ENCODE measurements at places on chromosomes 13 and 19.
A peak's percentile ranks its signal among the peaks of the same experiment; 100 is the strongest.

GRCh38 chr19:14890643-14891379, 4.9 kb upstream of the OR7A17 start:
- DNase-seq, result no peak

DNA sequence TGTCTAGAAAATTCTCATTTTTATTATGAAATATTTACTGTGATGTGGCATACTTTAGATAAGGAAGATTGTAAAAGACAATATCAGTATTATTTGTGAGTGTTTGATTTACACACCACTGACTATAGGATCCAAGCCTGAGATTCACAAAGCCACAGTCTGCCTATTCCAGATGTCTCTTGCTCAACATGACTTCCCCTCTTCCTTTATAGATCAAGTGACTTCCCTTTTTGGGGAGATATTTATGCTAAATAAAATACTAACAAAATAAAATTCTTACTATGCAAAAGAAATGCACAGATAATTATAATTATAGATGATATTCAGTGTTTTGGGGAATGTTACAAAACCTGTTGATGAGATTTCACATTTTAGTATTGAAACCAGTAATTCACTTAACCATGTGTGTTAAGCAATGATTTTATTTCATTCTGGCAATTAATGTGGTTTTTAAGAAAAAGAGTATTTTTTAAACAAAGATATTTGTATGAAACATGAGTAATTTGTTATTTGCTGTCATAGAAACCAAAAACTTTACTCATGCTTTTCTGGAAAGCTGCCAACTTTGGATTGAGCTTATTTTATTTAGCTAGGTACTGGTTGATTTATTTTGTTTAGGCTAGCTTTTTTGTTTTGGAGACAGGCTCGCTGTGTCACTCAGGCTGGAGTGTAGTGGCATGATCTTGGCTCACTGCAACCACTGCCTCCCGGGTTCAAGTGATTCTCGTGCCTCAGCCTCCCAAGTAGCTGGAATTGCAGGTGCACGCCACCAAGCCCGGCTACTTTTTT, 13.7 kb upstream of the GPR183 start:
- peak; percentile 19 for DNase-seq

GRCh38 chr13:45393941-45394570, 24.1 kb downstream of the SLC25A30 start:
- DNase-seq, result peak; percentile 21

DNA sequence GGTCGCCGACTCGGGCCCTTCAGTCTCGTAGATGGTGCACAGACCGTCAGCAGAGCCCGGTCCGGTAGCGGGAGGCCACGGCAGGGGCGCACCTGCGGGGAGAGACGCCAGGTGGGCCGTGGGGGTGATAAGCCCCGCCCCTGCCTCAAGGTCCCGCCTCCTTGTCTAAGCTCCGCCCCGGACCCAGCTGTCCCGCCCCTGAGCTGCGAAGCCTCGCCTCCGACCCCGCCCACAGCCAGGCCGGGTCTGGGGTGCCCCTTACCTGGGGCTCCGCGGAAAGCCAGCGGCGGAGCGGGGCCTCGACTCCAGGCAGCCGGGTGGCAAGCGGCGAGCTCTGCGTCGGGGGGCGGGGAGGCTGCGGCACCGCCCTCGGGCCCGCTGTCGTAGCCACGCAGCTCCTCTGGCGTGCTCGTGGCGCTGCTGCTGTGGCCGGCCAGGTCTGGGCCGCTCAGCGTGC, 4.7 kb downstream of the PRR36 start:
- DNase-seq, result peak; percentile 93

DNA sequence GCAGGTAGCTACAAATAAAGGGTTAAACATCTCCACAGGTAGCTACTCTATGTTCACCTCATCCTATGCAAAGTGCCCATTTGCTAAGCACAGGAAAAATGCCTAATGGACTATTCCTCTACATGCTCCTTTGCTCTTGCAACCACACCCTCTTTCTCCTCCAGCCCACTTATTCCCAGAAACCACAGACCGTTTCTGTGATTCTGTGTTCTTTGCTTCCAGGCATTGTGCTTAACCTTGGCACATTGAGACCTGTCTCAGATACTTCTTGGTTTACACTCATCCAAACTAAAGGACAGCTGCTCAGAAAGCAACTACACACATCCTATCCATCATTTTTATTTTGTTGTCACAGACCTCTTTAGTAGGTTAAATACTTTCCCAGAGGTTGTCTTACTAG, 785.0 kb upstream of the MIR17HG start:
- no peak for DNase-seq

- no peak for DNase-seq
These were observed 9.0 kb downstream of the GCDH start for GRCh38 chr19:12899891-12900518.

DNA sequence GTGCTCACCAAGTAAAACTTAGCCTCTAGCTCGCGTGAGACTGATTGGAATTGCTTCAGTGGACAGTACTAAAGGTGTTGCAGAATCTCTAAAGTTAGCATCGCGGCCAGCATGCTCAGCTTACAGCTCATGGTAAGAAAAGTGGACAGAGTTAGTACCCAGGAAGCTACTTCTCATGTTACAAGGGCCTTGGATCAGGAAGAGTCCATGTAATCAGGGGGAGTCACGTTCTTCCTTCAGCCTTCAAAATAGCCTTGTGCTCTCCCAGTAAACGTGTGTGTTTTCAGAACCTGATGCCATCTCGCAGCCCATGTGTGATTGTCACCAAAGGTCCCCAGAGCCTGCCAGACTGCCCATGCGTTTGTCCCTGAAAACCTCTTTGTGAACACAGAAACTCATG, 195.8 kb upstream of the RNF113B start:
- DNase-seq, result no peak

- DNase-seq, result no peak
These were observed 12.8 kb upstream of the TMEM86B start for GRCh38 chr19:55241143-55241934.

- no peak for DNase-seq
These were observed 6.0 kb upstream of the SULT2A1 start for GRCh38 chr19:47891923-47892666.

GRCh38 chr13:43377149-43377548, 353.8 kb downstream of the DNAJC15 start:
- DNase-seq, result no peak

GRCh38 chr13:78604782-78605611, 1.6 kb upstream of the POU4F1 start:
- DNase-seq, result no peak
